Naive thymus-derived CD8-positive, alpha-beta T cell (primary cell): ENCODE measurements at places on chromosomes 12 and 14. TPM values are rescaled to one million over a fixed set of nuclear protein-coding genes. Genes with fewer than 3 reads are reported as not detected.

NANOG gene
- not detected for polyA plus RNA-seq

KLRD1 gene
- polyA plus RNA-seq, result 7.6 TPM

MCRS1 gene
- 52.2 TPM for polyA plus RNA-seq

GRCh38 chr12:102957339-102958050 is at the start of gene ASCL1:
ASCL1 (plus strand) TSS chr12:102957674; CDS start chr12:102958245, 571 bp downstream.
- DNase-seq, result no peak

VDR gene
- not detected for polyA plus RNA-seq

LMO3 gene
- polyA plus RNA-seq, result not detected

DNA sequence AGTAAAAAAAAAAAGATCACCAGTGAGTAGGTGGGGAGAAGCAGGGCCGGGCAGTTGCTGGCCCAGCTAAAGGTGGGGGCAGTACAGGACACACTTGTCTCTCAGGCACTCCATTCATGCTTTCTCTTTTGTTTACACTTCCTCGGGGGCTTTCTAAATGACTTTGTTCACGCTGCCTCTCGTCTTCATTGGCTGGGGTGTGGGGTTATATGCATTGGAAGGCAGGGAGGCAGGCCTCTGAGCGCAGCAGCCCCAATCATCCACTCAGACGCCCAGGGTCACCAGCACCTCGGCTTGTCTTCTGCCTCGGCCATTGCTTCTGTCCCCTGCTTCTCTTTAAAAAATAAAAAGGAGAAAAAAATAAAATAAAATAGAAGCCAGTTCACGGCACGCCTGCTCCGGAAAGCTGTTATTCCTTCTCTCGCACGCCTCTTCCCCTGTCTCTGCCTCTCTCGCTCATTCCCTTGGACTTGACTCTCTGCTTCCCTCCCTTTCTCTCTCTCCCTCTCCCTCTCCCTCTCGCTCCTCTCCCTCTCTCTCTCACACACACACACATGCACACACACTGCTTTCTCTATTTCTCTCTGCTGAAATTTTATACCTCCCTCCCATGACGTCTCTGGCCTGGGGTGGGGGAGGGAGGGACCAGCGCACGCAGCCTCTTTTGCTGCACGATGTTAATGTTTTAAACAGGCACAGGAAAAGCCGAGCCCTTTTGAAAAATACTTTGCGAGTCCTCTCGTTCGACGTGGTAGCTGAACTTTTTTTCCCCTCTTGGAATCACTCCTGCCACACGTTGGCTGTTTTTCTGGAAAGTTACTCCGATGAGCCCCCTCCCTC is at the start of gene TGFB3:
TGFB3 (minus strand) TSS at position 570 of the 840 bp plus-strand sequence. CDS start 1,102 bp downstream, outside the sequence.
- DNase-seq, result peak; percentile 57

- DNase-seq, result no peak
Measured at GRCh38 chr14:32329146-32329545, at the start of gene AKAP6. AKAP6 (plus strand) TSS chr14:32329298; CDS start chr14:32433494, 104,196 bp downstream.

DNA sequence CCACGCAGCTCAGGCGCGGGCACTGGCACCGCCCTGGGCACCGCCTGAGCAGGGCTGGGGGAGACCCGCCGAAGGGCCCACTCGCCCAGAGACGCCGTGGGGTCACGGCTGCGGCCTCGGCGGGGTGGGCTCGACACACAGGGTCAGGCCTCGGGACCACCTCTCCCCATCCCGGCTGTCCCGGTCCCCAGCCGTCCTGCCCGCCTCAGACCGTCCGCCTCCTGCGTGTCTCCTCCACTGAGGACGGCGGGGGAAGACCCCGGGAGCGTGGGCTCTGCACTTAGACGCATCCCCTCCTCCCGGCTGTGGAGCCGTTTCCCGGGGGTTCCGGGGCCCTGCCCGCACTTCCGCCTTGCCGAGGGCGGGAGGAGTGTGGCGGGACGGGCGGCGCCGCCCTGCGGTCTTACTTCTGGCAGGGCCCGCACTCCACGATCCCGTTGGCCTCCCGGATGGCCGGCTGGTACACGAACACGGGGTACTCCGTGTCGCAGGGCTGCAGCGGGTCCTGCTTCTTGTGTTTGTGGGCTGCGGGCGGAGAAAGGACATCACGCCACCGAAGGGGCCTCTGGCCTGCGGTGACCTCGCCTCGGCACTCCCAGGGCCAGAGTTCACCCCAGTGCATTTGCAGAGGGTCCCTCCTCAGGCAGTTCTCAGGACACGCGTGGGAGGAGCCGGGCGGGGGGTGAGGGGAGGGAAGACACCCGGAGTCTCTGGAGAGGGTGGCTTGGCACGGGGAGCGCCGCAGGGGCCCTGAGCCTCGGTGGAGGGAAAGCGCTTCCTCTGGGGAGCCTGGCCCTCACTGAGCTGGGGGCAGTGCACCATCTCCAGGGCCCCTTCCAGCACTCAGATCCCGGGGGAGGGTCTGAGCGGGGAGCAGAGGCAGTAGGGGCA is 23.1 kb upstream of the LRTM2 start:
- DNase-seq, result peak; percentile 41

GRCh38 chr12:4191642-4192041 is 81.9 kb upstream of the CCND2 start:
- DNase-seq, result no peak

DNA sequence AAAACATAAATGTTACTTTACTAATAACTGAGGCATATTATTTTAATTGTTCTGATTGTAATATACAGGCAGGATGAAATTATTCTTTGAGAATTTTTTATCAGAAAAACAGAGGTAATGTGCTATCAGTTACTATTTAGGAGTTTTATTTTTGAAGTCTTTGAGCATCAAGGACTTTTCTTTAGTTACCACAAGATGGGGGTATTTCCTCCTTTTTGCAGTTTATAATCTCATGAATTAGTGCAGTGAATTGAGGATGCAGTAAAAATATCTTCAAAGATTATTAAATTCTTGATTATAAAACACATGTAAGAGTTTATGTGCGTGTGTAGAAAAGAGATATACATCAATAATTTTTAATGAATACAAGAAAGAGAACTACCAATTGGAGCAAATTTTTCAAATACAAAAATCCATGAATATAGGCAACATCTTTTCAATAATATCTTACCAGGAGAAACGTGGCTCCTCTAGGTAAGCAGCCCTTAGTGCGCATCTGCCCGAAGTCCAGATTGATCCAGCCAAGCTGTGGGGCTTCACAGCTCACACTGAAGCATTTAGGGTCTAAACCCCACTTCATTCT is 71.6 kb downstream of the ERGIC2 start:
- DNase-seq, result no peak

DNA sequence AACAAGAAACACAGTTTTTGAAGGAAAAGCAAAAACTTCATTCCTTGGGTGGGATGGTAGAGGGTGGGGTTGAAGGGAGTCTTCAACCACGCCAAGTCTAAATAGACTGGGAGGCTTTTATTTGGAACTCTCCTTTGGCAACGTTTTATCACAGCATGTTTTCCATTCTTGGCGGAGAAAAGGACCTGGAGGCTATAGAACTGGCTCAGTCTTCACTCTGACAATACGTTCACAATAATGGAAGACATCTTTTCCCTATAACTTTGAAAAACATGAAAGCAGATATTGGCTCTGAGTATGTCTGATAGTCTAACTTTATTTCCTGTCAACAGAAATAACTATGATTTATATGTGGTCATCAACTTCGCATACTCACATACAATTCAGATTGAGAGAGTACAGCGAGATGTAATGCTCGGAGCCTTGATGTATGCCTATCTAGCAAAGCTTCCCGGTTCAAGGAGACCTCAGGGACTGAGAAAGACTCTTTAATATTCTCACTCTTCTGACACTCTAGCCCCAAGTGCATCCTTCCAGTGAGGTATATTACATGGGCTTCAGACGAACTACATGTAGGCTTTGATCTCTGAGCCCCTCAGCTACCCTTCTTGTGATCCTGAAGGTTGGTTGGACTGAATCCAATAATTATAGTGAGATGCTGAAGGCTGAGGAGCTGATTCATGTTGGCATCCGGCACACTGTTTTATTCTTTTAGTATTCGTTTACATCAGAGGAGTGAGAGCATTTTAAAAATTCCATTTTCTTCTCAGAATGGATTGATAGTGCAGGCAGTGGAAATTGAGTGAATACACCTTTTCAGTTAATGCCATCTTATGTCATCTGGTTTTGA is 14.0 kb downstream of the TMEM30B start:
- DNase-seq, result no peak

- no peak for DNase-seq
Measured at GRCh38 chr12:124440841-124441381, 126.5 kb downstream of the NCOR2 start.

OR10G2 gene
- polyA plus RNA-seq, result 0.35 TPM

KLRC2 gene
- polyA plus RNA-seq, result 0.76 TPM
